Stimulated activated CD8-positive, alpha-beta memory T cell treated with anti-CD3 and anti-CD28 coated beads, Interleukin-15, amount 100 ng/mL, for 24 hours (primary cell): ENCODE measurements at places on chromosomes 3 and 15.

- no peak for DNase-seq
Measured at GRCh38 chr3:111669926-111670630, 74.9 kb upstream of the ZBED2 start.

- DNase-seq, result no peak
Measured at GRCh38 chr3:42106646-42107045, 15.5 kb downstream of the TRAK1 start.

DNA sequence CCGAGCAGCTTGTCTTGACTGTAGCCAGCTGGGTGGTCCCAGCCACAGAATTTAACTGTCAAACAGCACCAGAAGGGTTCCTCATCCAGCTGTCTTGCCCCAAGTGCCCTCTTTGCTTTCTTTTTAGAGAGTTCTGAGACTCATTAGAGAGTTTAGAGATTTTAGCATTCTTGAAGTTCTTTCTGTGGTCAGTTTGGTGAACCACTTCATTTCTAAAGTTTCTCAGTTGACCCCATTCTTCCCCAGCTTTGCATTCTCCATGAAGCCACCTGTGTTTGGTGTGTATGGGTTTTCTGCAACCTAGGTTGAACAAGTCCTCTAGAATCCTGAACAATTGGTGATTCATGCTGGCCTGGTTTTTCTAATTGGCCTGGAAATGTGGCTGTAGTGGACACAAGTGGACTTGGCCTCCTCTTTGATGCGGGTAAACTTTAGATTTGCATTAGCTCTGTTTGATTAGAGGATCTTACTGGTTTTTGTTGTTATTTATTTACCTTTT lies 33.7 kb downstream of the FLNB start:
- DNase-seq, result no peak

DNA sequence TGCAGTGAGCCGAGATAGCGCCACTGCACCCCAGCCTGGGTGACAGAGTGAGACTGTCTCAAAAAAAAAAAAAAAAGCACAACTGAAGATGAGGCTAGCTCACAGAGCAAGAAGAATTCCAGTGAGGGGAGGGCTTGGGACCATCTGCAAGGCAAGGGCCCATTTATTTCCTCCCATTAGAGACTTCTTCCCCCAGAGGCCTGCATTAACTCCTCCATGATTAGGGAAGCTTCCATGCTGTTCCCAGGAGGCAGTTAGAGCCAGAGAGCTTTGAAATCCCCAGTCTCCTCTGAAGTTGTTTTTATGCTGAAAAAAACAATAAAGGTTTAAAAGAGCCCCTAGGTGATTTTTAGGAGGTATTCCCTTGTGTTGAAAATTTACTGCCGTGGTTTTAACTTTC lies 54.3 kb upstream of the ADCY5 start:
- DNase-seq, result no peak

GRCh38 chr3:195270079-195270816 lies 711 bp downstream of the XXYLT1 start:
- DNase-seq, result peak; percentile 13
